Stimulated activated CD4-positive, alpha-beta T cell treated with anti-CD3 and anti-CD28 coated beads, Interleukin-2, amount 100 ng/mL, for 48 hours (primary cell): ENCODE measurements at places on chromosomes 11 and 22.

DNA sequence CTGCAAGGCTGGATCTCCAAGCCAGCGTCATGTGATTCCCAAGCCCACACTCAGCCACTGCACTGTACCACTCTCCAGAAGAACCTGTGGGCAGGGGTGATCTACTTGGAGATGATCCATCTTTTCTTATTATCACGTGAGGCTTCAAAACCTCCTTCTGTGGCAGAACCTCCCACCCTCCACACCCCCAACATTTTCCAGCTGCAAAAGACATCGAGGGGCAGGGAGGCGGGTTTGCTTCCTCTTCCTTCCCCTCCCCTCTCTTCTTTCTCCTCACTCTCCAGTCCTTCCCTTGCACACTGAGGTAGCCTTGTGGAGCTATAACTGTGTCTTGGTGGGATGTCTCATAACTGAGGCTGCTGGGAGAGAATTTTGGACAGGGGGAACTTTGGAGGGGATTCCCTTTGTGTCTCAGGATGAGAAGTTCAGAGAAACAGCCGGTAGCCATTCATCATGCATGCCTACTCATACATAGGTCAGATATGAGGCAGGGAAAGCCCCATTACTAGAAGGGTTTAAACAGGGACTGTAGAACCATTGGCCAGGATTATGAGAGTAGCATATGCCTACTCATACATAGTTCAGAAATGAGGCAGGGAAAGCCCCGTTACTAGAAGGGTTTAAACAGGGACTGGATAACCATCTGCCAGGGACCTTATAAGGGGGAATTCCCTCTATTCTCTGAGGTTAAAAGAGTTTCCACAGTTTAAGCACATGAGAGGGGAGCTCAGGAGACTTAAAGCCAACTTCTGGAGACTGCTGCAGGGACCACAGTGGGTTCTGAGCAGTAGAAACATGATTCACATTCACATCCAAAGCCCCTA lies 420.7 kb upstream of the CADM1 start:
- DNase-seq, result no peak

GRCh38 chr11:88203604-88204003 lies 28.4 kb upstream of the RAB38 start:
- no peak for DNase-seq

- DNase-seq, result no peak
Measured at GRCh38 chr11:16310943-16311342, 45.4 kb downstream of the SOX6 start.

DNA sequence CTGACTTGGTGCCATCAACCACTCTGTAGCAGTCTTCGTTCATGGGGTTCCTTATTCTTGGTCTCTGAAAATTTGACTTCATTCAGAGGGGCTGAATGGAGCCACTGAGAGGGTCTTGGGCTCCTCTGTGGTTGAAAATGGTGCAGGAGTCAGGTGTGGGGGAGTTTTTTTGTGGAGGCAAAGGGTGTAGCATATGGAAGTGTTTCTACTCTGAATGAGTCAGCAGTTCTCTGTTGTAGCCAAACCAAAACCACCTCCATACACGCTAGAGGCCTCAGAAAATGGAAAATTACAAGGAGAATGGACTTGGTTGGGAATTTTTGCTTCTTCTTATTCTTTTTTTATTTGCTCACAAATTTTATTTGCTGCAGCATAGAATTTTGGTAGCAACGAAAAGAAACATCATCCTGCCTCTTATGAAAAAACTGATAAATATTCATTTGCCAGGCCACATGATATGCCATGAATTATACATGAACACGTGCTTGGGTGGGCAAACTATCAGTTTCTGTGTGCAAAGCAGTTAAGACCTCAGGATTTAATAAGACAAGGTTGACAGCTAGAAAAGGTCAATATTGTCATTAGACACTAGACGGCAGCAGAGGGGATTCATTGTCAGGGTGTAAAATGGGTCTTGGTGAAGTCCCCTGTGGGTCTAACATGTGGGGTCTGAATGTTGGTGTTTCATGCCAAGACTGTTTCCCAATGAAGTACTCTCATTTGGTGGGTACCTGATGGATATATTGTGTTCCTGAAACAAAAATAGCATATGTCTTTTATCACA lies 111.7 kb downstream of the MYO18B start:
- DNase-seq, result no peak

- DNase-seq, result no peak
Measured at GRCh38 chr22:17537155-17537554, 26.1 kb upstream of the SLC25A18 start.

DNA sequence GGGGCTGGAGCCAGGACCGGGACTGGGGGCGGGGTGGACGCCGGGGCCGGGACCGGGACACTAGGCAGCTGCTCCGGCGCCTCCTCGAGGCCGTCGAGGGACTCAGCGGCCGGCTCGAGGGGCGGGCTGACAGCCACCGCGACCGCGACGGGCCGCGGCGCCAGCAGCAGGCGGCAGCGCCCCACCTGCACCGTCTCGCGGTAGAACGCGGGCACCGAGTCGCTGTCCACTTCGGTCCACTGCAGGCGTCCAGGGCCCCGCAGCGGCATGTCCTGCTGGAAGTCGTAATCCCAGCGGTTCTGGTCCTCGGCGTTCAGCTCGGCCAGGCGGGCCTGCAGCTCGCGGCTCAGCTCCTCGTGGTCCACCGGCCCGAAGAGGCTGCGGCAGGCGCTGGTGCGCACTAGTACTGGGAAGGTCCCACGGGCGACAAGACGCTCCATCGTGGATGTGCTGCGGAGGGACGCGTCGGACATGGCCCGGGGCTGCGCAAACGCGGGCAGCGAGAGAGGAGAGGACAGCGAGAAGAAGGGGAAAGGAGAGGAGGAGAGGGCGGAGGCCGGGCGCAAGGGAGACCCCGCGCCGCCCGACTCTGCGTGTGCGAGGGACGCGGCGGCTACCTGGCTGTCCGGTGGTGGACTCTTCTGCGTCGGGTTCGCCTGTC lies 428 bp downstream of the CDKN1C start:
- DNase-seq, result no peak

- DNase-seq, result no peak
Measured at GRCh38 chr11:122033193-122033592, 82.8 kb downstream of the BLID start.

DNA sequence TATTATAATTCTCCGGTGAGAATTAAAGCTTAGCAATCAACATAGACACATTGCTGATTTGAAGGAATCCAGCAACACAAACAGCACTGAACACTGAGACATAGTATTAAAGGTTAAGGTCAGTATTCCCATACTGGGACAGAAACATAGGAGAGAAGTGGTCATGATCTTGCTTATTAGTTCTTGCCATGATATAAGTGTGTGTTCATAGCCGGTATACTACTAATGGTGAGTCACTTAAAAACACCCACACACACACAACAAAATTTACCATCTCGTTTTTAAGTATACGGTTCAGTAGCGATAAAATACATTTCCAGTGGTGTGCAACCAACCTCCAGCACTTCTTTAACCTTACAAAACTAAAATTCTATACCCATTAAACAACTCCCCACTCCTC lies 96.3 kb downstream of the C11orf65 start:
- no peak for DNase-seq

DNA sequence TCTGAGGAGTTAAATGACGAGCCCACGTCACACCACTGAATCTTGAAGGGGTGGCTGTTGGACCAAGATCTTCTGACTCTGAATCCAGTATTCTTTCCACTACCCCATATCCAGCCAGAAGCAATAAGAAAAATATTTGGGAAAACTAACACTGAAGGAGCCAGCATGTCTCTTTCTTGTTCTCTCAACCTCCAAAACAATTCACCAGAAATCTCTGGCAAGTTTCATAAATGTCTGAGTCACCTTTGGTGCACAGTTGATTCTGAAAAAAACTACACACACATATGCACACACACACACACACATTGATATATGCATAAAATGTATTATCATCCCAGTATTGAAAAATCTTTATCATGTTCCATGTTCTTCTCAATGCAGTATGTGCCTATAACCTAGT lies 104.3 kb upstream of the BLID start:
- DNase-seq, result no peak

- no peak for DNase-seq
Measured at GRCh38 chr11:79344753-79345294, 96.0 kb downstream of the TENM4 start.

DNA sequence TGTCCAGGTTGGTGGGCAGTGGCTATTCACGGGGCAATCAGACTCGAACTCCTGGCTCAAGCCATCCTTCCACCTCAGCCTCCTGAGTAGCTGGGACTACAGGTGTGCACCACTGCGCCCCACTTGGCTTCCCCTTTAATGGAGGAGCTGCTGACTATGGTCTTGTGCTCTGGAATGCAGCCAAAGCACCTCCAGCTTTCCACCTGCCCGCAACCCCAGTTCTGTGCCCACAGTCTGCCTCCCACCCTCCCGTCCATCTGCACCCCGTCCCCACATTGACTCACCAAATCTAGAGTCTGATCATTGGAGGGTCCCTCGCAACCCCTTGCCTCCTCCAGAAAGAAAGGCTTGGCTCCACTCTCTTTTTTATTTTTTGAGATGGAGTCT lies 41.0 kb downstream of the KCNJ4 start:
- no peak for DNase-seq

DNA sequence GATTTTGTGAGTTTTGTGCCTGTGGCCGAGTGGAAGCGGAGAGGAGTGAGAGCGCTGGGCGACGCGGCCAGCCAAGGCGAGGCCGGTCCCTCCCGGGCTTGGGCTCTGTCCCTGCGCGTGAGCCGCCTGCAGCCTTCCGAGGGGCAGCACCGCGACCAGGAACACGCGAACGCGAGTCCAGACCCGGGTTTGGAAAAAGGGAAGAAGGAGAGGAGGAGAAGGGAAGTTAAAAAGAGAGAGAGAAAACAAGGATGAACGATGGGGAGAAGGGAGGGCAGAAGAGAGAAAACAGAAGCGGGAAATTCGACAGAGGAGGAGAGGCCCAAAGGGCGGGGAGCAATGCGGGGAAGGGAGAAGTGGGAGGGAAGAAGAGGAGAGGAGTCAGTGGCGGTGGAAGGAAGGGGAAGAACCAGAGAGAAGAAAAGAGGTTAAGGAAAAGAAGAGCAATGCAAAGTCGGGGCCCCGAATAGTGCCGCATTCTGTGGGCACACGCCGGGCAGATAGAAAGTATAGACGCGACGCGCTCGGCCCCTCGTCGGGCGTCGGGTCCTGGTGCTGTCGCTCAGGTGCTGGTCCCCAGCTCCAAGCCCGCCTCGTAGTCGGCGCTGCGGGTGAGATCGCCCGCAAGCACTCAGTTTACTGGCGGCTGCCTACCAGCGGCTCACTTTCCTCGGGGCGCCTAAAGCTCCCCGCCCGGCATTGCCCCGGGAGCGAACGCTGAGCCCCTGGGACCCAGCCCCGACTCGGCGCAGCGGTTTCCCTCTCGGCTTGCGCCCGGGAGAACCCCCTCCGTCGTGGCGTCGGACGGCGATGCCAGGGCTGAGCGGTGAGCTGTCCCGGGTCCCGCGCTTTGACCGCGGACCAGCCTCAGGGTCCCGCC lies 2.8 kb upstream of the BARX2 start:
- DNase-seq, result no peak

DNA sequence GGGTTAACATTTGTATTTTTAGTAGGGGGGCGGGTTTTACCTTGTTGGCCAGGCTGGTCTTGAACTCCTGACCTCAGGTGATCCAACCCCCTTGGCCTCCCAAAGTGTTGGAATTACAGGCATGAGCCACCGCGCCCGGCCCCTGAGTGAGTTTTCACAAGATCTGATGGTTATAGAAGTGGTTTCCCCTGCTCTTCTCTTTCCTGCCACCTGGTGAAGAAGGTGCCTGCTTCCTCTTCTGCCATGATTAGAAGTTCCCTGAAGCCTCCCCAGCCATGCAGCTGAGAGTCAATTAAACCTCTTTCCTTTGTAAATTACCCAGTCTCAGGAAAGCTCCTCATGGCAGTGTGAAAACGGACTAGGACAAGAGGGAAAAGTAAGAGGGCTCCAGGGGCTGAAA lies 259.1 kb upstream of the PLET1 start:
- DNase-seq, result no peak

DNA sequence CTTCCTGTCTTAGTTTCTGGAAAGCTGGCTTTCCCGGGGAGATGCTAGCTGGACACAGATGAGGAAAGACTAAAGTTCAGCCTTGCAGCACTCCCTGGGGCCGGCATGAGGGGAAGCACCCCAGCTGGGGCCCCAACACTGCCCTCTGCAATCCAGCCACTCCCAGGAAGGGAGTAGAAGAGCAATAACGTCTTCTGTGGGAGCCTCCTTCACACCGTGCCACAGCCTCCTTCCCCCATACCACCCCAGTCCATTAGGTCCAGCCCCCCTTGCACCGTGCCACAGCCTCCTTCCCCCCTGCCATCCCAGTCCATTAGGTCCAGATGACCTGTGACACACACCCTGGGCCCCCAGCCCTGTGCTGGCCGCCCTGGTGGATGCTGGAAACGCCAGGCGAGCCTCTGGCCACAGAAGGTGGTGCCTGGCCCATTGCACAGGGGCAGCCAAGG lies 44.1 kb upstream of the PRDM11 start:
- DNase-seq, result no peak

GRCh38 chr11:134398079-134398444 lies 14.0 kb downstream of the B3GAT1 start:
- DNase-seq, result no peak

DNA sequence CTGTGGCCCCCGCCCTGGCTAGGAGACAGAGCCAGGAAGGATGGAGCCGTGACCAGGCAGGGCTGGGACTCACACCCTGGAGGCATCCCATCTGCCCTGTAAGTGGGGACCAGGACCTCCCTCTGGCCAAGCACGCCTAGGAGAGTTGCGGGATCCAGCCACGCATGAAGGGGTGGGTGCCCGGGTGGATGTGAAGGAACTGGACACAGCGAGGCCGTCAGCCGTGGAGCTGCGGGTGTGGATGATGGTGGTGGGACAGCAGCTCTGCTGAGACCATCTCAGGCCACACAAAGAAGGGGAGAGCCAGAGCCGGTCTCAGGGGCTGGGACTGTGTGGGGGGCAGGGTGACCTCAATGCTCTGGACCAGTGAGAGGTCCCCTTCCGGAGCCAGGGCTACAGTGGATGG lies 746.4 kb downstream of the BRD1 start:
- DNase-seq, result no peak

GRCh38 chr11:105244160-105244825 lies 104.7 kb upstream of the CARD18 start:
- DNase-seq, result no peak

DNA sequence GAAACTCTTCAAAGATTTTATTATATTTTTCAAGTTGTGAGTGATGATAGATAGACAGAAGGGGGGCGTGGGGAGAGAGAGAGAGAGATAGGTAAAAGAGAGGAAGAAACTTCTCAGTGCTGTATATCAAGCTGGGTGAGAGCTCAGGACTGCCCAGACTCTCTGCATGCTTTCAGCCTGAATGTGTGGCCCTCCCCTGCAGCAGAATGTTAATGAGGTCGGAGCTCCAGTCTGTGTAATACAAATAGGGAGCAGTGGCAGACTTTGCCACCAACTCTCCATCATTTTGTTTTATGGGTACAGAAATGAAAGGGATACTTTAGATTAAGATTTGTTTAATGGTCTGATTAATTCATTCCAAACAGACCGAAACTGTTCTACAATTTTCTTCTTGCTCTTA lies 752.8 kb downstream of the OPCML start:
- no peak for DNase-seq

GRCh38 chr11:95011376-95011775 lies 13.7 kb upstream of the KDM4E start:
- DNase-seq, result no peak
